ENCODE measurements at places on chromosomes 16 and 17. TPM values are rescaled to one million over a fixed set of nuclear protein-coding genes. Genes with fewer than 3 reads are reported as not detected.

The KRT38 gene
- not detected for total RNA-seq

The CA5A gene
- total RNA-seq = 0.55 TPM

The SECTM1 gene
- total RNA-seq = 3.3 TPM

The HOXB7 gene
- 16.6 TPM for total RNA-seq

The GGT6 gene
- total RNA-seq = not detected

The KRT15 gene
- not detected for total RNA-seq

The GAST gene
- total RNA-seq = not detected

The MYH13 gene
- total RNA-seq = not detected

The KRT26 gene
- total RNA-seq = not detected

The TRAPPC1 gene
- 21.5 TPM for total RNA-seq

The CETP gene
- 2.0 TPM for total RNA-seq

The RNF157 gene
- total RNA-seq = 57.7 TPM

The CRYBA1 gene
- not detected for total RNA-seq

The EPOP gene
- 1.7 TPM for total RNA-seq

The DDX5 gene
- 520 TPM for total RNA-seq

The SOX9 gene
- total RNA-seq = 21.1 TPM

The C16orf96 gene
- 0.50 TPM for total RNA-seq
